B cell (primary cell): ENCODE measurements at places on chromosomes 5 and 9. TPM values are rescaled to one million over a fixed set of nuclear protein-coding genes. Genes with fewer than 3 reads are reported as not detected.

- no peaks in the 10 kb centered on the region for H3K36me3 ChIP-seq
- no peak overlapping the region for H3K27ac ChIP-seq
- no peak for DNase-seq
- no peaks in the 10 kb centered on the region for H3K4me1 ChIP-seq
- H3K4me3 ChIP-seq = no peak overlapping the region
Measured at GRCh38 chr9:109629615-109630014, 131.5 kb upstream of the PTPN3 start.

- H3K4me1 ChIP-seq = no peaks in the 10 kb centered on the region
- H3K4me3 ChIP-seq = no peak overlapping the region
- no peak for DNase-seq
- no peak overlapping the region for H3K27ac ChIP-seq
Measured at GRCh38 chr5:135149229-135149955, 115.4 kb upstream of the PITX1 start.

DNA sequence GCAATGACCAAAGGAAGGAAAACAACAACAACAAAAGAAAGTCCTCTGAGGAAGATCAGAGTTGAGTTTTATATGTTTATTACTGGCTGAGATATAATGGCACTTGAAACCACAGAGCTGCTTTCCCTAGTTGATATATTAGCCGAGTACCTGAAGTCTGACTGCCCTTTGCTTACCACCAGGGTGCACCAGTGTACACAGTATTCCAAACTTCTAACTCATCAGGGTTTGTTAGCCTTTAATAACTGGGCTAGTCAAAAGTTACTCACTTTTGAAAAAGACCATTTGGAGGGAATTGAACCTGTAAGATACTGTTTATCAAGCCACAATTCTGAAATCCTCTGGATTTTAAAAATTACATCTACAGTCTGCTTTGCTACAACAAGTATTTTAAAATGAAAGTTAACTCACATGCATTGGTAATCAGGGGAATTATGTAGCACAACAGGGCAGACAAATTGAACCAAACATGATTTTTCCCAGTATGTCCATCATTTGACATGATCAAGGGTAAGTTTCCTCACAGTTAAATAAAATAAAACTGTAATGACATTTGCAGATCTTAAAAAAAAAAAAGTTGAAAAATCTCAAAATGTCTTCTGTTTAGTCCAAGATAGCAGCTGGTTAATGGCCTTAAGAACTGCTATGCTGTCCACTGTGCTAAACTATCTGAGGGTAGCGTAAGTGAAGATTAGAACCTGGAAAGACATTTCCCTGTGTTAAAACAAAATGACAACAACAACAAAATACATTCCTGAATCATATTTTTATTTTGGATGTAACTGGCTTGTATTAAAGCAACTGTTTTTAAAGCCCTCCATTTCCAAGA, 57.3 kb upstream of the C6 start:
- H3K36me3 ChIP-seq = no peaks in the 10 kb centered on the region
- H3K27ac ChIP-seq = no peak overlapping the region
- no peak for DNase-seq
- no peak overlapping the region for H3K4me3 ChIP-seq
- H3K4me1 ChIP-seq = no peaks in the 10 kb centered on the region

- H3K4me3 ChIP-seq = no peak overlapping the region
- no peak for DNase-seq
- peaks cover 12% of the 10 kb centered on the region for H3K4me1 ChIP-seq
Measured at GRCh38 chr5:991472-992267, 16.9 kb upstream of the NKD2 start.

The DAB2 gene
- 0.47 and 0.97 TPM in 2 replicates for total RNA-seq
